Activated T-cell treated with anti-CD3 and anti-CD28 coated beads, Interleukin-2, amount 50 U/mL, for 72 hours (primary cell): ENCODE measurements at places on chromosomes 2 and 18.
A peak's percentile ranks its signal among the peaks of the same experiment; 100 is the strongest.

- no peak for DNase-seq
These were observed 253.9 kb downstream of the OSR1 start for GRCh38 chr2:19104503-19104902.

DNA sequence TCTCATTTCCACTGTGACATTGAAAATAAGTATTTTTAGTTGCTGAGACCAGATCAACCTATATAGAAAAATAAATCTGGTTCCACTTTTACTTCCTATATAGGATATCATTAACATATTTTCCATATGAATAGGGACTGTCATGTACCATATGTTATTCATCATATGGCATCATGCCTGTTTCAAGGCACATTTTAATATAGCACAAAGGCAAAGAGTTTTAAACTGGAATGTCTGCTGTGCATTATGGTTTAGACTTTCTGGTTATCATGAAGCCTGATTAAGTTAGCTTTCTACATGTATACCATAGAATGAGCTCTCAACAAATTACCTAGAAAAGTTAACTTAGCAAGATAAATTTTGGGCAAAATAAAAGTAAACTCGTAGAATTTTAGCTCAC is 53.0 kb upstream of the ACYP2 start:
- no peak for DNase-seq

GRCh38 chr2:88831792-88832248 is 140.3 kb downstream of the RPIA start:
- DNase-seq: peak; percentile 60

DNA sequence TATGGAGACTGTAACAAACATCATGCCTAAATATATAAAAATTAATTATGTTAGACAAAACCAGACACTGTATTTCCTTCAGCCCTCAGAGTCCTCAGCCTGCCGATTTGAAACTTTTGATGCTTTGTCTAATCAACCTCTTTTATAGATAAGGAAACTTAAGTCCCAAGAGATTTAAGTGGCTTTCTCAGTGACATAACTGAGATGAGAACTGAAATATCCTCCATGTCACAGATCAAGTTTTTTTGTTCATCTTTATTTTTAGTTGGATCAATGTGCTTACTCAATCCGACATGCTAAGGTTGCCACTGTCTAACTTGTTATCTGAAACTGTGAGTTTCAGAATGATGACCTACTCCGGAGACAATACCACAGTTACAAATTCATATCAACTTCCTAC is 72.3 kb downstream of the BARD1 start:
- DNase-seq: no peak

DNA sequence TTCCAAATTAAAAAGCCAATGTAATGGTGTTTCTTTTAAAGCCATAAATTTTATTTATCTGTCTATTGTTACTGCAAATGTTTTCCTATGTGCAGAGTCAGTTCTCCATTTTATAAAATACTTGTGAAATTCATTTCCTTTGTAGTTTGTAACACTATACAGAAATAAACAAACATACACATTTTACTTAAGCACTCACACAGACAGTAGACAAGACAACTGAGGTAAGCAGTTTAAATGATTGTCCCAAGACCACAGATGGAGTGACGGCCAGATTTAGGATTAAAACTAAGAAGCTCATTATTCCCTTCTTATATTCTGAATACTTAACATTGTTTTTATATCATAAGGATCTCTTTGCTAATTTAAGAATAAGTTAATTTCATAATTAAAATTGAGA is 100.9 kb downstream of the BAZ2B start:
- DNase-seq: no peak

DNA sequence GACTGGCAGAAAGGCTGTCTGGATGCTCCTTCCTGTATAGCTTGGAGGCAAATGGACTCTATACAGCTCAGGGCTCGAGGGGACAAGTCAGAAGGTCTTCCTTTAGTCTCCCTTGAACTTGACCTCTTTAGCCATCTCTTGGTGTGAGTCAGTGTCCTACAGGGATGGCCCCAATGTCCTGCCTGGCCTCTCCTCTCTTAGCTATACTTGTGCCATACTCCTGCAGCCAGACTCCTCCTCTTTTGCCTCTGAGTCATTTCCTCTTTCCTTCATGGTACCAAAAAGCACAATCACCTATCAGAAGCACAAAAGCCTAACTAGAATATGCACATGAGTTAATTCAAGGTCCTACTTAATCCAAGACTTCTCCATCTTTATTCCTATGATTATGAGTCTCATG is 112.7 kb downstream of the XRCC5 start:
- no peak for DNase-seq

- no peak for DNase-seq
These were observed 110.1 kb downstream of the HIBCH start for GRCh38 chr2:190209559-190209958.

GRCh38 chr2:21043744-21044532 is at the start of gene APOB:
Gene APOB (minus strand): TSS chr2:21044073. CDS start chr2:21043945, 128 bp downstream.
- DNase-seq: no peak
